ENCODE measurements at places on chromosomes 1 and 21.

- no peak for DNase-seq
These were observed 474.0 kb downstream of the LTN1 start for GRCh38 chr21:28518630-28519029.

- peak; percentile 90 for DNase-seq
These were observed 3.6 kb upstream of the MXRA8 start for GRCh38 chr1:1361982-1362423.

- peak; percentile 55 for DNase-seq
These were observed 64.8 kb downstream of the ALPL start for GRCh38 chr1:21573971-21574465.

- DNase-seq, result no peak
These were observed 536 bp downstream of the HSF2BP start for GRCh38 chr21:43658769-43659135.

- DNase-seq, result peak; percentile 80
These were observed 90.1 kb downstream of the OMA1 start for GRCh38 chr1:58456470-58456869.
